T1000 (cell line): ENCODE measurements at places on chromosomes 7 and 10.

DNA sequence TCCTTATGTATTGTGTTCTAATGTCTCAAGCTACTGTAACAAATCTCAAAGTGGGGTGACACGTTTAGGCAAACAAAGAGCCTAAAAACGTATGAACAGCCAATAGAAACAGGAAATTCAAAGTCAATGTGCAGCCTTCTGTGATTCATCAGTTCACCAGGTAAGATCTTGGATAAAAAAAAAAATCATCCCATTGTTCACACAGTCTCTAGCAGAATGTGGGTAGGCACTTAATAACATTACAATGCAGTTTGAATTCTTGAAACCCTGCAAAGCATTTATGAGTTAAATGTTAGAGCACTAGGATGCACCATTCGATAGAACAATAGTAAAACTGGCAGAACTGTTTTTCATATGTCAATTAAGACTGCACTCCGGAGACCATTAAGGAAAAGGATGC lies 88.2 kb upstream of the HDAC9 start:
- DNase-seq: no peak

- peak; percentile 49 for DNase-seq
These were observed 13.5 kb upstream of the BAMBI start for GRCh38 chr10:28663576-28664368.

GRCh38 chr7:108417926-108418325 lies 38.3 kb downstream of the NRCAM start:
- no peak for DNase-seq

DNA sequence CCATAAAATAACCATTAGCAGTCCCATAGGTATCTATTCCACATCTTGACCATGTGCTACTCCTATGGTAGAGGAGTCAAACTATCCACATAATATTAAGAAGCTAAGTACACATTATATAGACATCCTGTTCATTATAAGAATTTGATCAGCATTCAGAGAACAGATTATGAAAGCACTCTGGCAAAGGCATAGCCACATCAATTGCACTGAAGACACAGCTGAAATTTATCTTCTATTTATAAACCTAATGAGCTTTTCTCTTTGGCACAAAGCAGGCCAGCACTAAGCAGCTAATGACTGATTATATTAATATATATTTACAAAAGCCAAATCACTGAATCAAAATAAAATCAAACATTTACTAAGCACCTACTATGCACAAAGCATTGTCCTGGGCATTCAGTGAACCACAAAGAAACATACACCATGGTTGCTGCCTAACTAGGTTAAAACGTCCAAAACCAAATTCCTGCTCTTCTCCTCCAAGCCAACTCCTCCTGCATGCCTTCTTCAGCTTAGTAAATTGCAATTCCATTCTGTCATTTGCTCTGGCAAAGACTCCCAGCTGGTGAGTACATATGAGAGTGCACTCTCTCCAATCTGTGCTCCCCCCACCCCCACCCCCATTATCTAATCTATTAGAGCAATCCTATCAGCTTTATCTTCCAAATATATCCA lies 122.6 kb upstream of the ASAH2 start:
- DNase-seq: no peak

DNA sequence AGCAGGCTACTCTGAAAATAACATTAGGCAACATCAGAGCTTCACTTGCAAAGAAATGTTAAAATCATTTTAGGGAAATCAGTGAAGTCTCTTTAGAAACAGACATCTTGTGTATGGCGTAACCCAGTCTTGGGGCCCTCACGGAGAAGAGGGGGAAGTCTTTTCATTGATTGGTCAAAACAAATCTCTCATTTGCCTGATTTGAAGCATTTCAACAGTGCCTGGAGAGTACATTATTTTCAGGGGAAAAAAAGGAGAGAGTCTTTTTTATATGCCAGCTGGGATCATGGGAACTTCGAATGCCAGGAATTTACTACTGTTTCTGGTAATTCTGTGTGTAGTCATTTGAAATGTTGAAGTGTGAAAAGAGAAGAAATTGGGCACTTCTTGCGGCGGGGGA lies 471.4 kb downstream of the PLXDC2 start:
- no peak for DNase-seq

- DNase-seq: peak; percentile 28
These were observed 8.5 kb downstream of the C10orf90 start for GRCh38 chr10:126661841-126662515.

GRCh38 chr10:63504145-63504881 lies 16.9 kb upstream of the REEP3 start:
- no peak for DNase-seq

DNA sequence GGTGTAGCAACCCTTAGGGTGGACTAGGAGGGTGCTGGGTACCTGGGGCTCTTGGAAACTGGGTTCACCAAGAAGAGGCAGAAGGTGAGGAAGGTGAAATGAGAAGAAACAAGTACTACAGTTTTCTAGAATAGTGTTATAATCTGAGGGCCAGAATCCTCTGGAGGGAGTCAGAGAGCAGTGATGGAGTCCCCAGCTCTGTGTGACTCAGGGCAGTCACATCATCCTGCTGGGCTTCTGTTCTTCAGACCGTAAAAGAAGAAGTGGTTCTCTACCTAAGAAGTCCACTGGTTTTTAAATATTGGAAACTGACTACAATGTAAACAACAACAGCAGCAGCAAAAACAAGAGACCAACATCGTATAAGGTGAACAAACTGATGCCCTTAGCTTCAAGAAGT lies 197.3 kb downstream of the PRPF18 start:
- DNase-seq: no peak

DNA sequence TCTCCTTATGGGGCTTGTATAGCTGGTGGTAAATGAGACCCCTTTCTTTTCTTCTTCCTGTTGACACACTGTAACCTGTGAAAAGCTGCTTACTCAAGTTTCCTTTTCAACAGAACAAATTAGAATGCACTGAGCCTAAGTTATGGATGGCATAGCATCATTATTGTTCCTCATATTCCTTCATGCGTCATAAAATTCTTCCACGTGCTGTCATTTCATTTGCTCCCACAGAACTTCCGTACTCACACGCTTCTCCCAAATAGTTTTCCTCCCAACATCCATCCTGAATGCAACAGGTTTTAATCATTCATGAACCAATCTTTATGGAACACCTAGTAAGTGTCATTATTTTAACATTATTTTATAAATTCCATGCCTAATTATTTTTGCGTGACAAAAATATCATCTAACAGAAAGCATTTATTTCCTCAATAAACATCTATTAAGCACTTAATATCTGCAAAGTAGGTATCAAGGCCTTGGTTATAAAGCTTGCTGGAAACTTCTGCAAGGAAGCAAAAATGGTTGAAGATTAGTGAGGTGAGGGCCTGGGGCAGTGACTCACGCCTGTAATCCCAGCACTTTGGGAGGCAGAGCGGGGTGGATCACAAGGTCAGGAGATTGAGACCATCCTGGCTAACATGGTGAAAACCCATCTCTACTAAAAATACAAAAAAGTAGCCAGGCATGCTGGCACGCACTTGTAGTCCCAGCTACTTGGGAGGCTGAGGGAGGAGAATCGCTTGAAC lies 18.9 kb upstream of the SEPTIN7 start:
- DNase-seq: no peak

GRCh38 chr10:5840314-5841307 lies 27.4 kb upstream of the GDI2 start:
- peak; percentile 23 for DNase-seq

DNA sequence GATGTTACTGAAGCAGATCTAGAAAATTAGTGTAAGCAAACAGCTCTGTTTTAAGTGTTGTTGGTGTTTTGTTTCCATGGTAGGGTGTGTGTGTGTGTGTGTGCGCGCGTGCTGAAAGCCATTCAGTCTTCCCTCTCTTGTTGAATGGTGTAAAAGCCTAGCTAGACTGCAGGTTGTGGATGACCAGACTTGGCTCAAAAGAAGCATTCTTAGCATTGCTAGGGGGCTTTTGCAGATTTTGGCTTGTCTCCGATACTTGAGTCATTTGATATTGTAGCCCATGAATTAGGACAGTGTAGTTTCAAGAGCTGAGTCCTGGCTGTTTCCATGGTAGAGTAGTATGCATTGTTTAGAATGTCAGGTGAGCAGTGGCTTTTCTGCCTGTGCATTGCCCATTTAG lies 99.1 kb downstream of the SND1 start:
- no peak for DNase-seq

GRCh38 chr7:130966246-130967009 lies 232.4 kb upstream of the KLF14 start:
- no peak for DNase-seq

GRCh38 chr7:87059525-87060287 lies at the start of gene ELAPOR2:
Gene ELAPOR2, minus strand, starts transcription at chr7:87059654. Its CDS starts 141 bp downstream, at chr7:87059513.
- peak; percentile 77 for DNase-seq

GRCh38 chr7:131279044-131279443 lies 48.6 kb upstream of the MKLN1 start:
- DNase-seq: no peak

- no peak for DNase-seq
These were observed 141.3 kb downstream of the JMJD1C start for GRCh38 chr10:63324495-63324854.

DNA sequence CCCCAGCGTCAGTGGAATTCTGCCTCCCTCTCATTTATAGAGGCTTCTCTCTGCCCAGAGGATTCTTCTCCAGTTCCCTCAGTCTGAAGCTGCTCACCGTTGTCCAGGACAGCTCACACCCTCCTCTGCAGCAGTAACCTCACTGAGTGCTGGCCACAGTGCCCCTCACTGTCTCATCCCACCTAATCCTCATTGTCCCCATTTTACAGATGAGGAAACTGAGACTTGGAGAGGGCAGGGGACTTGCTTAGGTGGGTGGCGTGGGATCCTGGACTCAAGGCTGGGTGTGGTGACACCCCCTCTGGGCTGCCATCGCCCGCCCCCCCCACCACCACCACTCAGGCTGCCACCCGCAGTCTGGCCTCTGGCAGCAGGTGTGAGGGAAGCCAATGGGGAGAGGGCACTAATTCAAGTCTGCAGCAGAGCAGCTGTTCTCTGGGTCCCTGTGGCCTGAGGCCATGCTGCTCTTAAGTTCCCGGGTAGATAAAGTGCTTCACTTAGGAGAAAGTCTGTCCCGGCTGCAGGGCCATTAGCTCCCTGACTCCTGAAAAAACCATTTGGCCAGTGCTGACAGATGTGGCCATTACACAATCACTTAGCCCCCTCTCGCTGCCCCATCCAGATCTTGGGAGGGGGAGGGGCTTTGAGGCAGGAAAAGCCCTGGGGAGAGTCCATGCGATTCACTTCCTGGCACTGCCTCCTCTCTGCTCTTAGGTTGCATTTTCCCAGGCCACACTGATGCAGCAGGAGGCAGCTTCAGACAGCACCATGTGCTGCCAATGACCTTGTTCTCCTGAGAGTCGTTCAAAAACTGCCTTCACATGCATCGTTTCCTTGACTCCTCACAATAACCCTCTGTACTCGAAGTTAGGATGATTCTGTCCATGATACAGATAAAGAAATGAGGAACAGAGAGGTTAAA lies 36.3 kb downstream of the DRGX start:
- DNase-seq: no peak

- DNase-seq: no peak
These were observed 67.3 kb downstream of the PLCE1 start for GRCh38 chr10:94061026-94061425.

DNA sequence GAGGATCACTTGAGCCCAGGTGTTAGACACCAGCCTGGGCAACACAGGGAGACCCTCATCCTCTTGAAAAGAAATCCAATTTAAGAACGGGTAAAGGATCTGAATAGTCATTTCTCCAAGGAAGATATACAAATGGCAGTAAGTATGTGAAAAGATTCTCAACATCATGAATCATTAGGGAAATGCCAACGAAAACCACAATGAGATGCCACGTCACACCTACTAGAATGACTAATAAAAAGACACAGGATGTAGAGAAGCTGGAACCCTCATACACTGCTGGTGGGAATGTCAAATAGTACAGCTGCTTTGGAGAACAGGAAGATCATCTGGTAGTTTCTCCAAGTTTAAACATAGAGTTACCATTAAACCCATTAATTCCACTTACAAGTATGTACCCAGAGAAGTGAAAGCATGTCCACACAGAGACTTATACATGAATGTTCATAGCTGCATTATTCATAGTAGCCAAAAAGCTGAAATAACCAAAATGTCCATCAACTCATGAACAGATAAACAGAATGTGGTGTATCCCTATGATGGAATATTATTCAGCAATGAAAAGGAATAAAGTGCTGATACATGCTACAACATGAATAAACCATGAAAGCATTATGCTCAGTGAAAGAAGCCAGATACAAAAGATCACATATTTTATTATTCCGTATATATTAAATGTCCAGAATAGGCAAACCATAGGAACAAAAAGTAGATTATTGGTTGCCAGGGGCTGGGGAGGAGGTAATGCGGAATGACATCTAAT lies 13.1 kb upstream of the ZMIZ2 start:
- DNase-seq: peak; percentile 56

DNA sequence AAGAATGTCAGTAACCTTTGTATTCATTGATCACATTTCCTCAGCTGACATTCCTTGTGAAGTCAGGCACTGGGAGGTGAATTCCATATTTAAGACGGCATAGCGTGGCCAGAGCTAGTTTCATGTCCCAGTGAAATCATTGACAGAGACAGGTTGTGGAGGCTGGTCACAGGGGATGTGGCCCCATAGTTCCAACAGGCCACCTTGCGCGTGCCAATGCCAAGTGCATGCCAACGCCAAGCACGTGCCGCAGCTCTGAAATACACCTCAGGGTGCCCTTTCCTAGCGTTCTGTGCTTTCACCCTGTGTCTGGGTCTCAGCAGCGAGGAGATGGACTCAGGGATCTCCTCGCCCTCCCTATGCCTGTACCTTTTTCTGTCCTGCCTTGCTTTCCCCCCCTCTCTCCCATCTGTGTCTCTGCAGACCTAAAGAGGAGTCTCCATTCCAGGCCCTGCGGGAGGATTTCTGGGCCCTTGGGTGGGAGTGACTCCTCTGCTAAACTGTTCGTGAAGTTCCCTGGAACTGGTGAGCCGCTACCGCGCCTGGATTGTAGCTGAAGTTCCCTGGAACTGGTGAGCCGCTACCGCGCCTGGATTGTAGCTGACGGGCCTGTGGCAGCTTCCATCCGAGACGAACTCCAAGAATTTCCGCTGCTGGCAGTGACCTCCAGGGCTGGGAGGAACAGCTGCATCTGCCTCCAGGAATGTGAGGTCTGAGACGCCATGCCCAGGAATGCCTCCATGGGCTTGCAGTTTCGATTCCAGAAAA lies 19.7 kb downstream of the AQP1 start:
- DNase-seq: no peak

DNA sequence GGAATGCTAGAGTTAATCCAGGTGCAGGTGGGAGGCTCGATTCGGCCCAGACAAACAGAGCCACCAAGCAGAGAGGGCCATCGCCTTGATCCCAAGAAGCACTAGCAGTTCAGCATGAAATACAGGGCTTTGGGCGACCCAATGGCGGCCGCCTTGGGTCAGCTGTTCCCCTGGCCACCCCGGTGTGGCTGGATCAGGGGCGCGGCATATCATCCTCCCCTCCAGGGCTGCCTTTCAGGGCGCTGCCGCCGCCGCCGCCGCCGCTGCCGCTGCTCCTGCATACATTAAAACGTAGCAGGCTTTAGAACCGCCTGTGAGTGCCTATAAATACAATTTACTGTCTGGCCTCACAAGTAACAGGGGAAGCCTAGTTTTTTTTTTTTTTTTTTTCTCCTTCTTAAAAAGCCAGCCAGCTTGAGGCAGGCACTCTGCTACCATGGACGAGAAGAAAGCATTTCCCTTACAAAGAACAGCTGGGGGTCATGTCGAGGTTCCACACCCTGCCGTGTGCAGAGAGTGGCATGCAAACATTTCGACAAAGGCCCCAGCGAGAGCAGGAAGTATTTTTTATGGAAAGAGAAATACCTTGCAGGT lies 57.7 kb upstream of the EFCAB10 start:
- no peak for DNase-seq

GRCh38 chr10:74593470-74593869 lies 232.9 kb upstream of the KAT6B start:
- DNase-seq: no peak
